ENCODE measurements at places on chromosomes 6 and 20. TPM values are rescaled to one million over a fixed set of nuclear protein-coding genes. Genes with fewer than 3 reads are reported as not detected.

GRCh38 chr6:24205020-24205492, 79.0 kb downstream of the NRSN1 start:
- no peak overlapping the region for H3K4me3 ChIP-seq
- no peaks in the 10 kb centered on the region for H3K27me3 ChIP-seq
- H3K4me1 ChIP-seq: no peaks in the 10 kb centered on the region
- H3K27ac ChIP-seq: no peak overlapping the region
- no peaks in the 10 kb centered on the region for H3K36me3 ChIP-seq

BNIP5 gene
- polyA plus RNA-seq: 0.12 TPM

PSORS1C2 gene
- not detected for polyA plus RNA-seq

DNA sequence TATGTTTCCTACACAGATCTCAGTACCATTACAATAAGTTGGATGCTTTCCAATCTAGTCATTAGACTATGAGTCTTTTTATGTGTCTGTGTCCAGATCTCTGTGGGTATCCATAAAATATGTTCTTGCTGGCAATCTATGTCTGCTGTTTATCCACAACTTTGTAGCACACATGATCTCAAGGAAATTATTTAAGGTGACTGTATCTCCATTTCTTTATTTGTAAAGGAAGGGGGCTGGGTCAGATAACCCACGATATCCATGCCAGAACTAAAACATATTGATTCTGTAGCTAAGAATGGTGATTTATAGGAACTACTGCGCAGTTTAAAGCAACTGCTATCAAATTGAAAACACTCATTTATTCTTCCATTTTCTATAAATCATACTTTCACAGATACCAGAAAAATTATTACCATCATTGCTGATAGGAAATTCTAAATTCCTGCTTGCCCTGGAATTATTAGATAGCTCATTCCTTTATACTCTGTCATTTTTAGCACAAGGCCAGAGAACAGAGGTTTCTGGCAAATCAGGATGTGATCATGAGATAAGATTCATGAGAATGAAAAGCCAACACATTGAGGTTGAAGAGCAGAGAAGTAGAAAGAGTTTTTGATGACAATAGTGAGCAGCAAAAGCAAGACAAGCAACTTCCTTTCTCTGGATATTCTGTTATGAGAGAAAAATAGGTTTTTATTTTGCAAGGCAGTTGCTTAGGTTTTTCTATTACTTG, 851.4 kb upstream of the CITED2 start:
- no peaks in the 10 kb centered on the region for H3K4me1 ChIP-seq
- DNase-seq: no peak
- H3K27ac ChIP-seq: no peak overlapping the region
- no peaks in the 10 kb centered on the region for H3K36me3 ChIP-seq
- no peak overlapping the region for H3K4me3 ChIP-seq
- H3K27me3 ChIP-seq: no peaks in the 10 kb centered on the region

DNA sequence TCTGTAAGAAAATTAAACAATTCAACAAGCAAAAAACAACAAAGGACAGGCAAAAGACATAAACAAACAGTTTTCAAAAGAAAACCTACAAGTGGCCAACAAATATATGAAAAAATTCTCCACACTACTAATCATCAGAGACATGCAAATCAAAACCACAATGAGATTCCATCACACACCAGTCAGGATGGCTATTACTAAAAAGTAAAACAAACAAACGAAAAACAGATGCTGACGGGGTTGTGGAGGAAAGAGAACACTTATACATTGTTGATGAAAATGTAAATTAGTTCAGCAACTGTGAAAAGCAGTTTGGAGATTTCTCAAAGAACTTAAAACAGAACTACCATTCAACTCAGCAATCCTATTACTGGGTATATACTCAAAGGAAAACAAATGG, 537.6 kb downstream of the HDGFL1 start:
- no peaks in the 10 kb centered on the region for H3K27me3 ChIP-seq
- DNase-seq: no peak
- no peaks in the 10 kb centered on the region for H3K36me3 ChIP-seq
- H3K4me1 ChIP-seq: no peaks in the 10 kb centered on the region
- no peak overlapping the region for H3K4me3 ChIP-seq
- H3K27ac ChIP-seq: no peak overlapping the region

GRCh38 chr20:33415948-33416347, 14.6 kb upstream of the CDK5RAP1 start:
- no peak for DNase-seq
- H3K27ac ChIP-seq: no peak overlapping the region
- H3K36me3 ChIP-seq: no peaks in the 10 kb centered on the region
- H3K4me3 ChIP-seq: no peak overlapping the region

CLVS2 gene
- 0.02 TPM for polyA plus RNA-seq

- H3K4me3 ChIP-seq: no peak overlapping the region
- H3K27ac ChIP-seq: no peak overlapping the region
- H3K4me1 ChIP-seq: peaks cover 4% of the 10 kb centered on the region
- peak; percentile 31 for DNase-seq
- no peaks in the 10 kb centered on the region for H3K36me3 ChIP-seq
Measured at GRCh38 chr6:134826889-134827737, 122.8 kb downstream of the ALDH8A1 start.

GRCh38 chr6:92911301-92911700, 508.1 kb downstream of the EPHA7 start:
- no peaks in the 10 kb centered on the region for H3K36me3 ChIP-seq
- no peak for DNase-seq
- no peaks in the 10 kb centered on the region for H3K27me3 ChIP-seq
- no peaks in the 10 kb centered on the region for H3K4me1 ChIP-seq
- no peak overlapping the region for H3K27ac ChIP-seq
- no peak overlapping the region for H3K4me3 ChIP-seq

GRCh38 chr6:84583784-84584183, 180.6 kb downstream of the TBX18 start:
- no peak for DNase-seq
- H3K27me3 ChIP-seq: no peaks in the 10 kb centered on the region
- no peak overlapping the region for H3K27ac ChIP-seq
- no peaks in the 10 kb centered on the region for H3K4me1 ChIP-seq
- no peaks in the 10 kb centered on the region for H3K36me3 ChIP-seq
- H3K4me3 ChIP-seq: no peak overlapping the region

- no peaks in the 10 kb centered on the region for H3K27me3 ChIP-seq
- peaks cover 5% of the 10 kb centered on the region for H3K36me3 ChIP-seq
- no peak overlapping the region for H3K4me3 ChIP-seq
Measured at GRCh38 chr6:125287718-125288117, 14.0 kb downstream of the HDDC2 start.

GRCh38 chr6:52077180-52077884, 10.1 kb downstream of the PKHD1 start:
- H3K27me3 ChIP-seq: no peaks in the 10 kb centered on the region
- peaks cover 6% of the 10 kb centered on the region for H3K36me3 ChIP-seq
- peaks cover 4% of the 10 kb centered on the region for H3K4me1 ChIP-seq
- H3K27ac ChIP-seq: no peak overlapping the region
- no peak overlapping the region for H3K4me3 ChIP-seq

DNA sequence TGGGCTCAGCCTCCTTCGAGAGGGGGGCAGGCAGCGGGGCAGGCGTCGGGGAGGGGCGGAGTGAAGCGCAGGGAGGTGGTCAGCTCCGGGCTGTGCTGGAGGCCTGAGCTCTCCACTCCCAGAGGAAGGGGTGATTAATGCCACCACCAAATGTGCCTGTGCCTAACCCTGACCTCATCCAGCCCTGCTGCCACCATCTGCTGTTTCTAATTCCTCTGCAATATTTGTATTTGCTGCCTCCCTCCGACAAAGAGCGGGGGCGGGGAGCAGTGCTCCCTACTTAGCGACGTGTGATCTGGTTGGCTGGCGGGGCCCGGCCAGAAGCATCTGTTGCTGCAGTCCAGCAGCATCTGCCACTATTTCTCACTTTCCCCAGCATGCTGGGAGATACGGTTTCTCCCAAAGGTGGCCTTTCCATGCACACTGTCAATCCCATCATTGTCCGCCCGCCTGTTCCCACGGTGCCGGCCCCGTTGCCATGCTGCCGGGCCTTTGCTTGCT, 47.0 kb downstream of the DLL1 start:
- no peaks in the 10 kb centered on the region for H3K27me3 ChIP-seq
- peak; percentile 50 for DNase-seq
- H3K4me3 ChIP-seq: no peak overlapping the region
- H3K4me1 ChIP-seq: no peaks in the 10 kb centered on the region
- H3K27ac ChIP-seq: no peak overlapping the region
- H3K36me3 ChIP-seq: no peaks in the 10 kb centered on the region

DNA sequence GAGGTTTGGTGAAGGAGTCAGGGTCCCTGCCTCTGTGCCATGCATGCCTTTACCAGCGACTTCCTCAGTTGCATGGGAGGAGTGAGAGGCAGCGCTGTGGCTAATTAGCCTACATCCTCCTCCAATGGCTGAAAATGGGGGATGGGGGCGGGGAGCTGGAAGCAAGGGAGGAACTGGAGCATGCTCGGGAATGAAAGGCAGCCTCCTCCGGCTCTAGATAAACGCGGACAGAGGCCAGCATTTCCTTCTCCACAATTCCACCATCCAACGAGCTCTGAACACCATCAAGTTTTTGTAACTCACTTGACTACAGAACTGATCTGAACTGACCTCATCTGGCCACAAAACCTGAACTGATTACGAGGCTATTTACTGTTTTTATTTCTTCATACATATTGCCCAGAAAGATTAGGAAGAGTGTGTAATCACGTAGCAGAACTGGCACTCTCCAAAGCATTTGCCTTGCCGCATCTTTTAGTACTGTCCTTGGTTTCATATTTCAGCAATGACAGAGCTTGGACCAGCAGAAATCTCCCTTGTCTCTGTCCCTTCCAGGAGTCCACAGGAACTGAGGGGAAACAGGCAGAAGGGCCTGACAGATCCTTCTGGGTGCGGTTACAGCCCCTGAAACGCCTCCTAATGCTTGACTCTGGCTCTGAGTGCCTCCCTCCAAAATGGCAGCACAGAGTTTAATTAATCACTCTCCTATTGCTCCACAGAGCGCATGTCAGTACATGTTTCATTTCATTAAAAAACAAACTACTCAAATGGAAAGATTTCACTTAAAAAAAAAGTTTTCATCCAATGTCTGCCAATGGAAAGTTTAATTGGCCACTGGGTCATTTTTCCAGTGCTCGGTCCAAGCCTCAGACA, 58.2 kb upstream of the TRAF3IP2 start:
- no peaks in the 10 kb centered on the region for H3K27me3 ChIP-seq
- no peak overlapping the region for H3K4me3 ChIP-seq
- no peak for DNase-seq
- H3K36me3 ChIP-seq: no peaks in the 10 kb centered on the region
- H3K4me1 ChIP-seq: no peaks in the 10 kb centered on the region
